ENCODE measurements at places on chromosomes 2 and 18.

DNA sequence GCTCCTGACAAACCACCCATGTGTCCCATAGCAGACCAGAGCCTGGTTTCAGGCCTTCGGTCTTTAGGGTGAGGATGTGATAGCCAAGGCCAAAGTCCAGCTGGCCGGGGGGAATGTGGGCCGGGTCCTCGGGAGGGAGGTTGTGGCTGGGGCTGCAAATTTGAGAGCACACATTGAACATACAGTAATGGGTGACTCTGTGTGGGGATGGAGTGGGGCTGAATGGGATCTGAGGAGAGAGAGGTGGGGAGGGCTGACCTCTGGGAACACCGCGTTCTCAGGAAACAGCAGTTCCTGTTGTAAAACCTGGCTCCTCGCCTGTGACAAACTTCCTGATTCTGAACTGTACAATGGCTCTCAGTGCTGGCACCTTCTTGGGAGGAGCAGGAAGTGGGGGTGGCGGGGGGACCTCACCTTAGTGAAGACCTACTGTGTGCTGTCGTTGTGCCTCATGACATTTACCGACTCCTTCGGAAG lies 48.8 kb downstream of the MCFD2 start:
- DNase-seq: peak; percentile 78

DNA sequence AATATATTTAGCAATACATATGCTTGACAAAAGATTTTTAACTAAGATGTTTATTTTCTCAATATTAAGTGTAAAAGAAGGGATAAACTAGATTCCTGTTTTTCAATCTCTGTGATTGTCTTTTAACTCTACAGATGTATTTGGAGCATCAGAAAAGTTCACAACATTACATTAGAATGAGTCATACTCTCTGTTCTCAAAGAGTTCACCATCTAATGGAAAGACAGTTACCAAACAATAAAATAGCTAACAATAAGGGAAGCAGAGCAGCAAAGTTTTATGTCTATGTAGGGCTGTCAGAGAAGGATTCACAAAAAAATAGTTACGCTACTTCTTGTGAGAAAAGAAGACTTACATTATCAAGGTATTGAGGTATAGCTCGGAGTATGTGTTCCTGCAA lies 109.2 kb upstream of the MAP2 start:
- DNase-seq: no peak

DNA sequence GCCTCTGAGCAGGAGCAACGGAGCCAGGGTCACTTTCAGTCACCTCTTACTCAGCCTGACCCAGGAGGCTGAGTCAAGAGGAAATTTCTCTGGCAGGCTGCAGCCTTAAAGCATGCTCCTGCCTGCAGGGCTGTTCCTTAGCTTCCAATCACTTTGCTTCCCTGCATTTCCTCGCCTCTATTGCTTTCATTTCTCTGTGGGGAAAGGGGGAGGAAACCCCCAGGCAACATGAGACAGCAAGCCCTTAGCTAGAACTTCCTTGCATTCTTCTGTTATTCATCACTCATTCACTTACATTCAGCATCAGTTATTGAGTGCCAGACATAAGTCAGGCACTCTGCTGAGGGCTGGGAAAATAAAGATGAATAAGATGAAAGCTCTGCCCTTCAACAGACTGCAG lies 13.0 kb downstream of the XDH start:
- no peak for DNase-seq

GRCh38 chr2:236178890-236179235 lies 10.7 kb upstream of the GBX2 start:
- no peak for DNase-seq

DNA sequence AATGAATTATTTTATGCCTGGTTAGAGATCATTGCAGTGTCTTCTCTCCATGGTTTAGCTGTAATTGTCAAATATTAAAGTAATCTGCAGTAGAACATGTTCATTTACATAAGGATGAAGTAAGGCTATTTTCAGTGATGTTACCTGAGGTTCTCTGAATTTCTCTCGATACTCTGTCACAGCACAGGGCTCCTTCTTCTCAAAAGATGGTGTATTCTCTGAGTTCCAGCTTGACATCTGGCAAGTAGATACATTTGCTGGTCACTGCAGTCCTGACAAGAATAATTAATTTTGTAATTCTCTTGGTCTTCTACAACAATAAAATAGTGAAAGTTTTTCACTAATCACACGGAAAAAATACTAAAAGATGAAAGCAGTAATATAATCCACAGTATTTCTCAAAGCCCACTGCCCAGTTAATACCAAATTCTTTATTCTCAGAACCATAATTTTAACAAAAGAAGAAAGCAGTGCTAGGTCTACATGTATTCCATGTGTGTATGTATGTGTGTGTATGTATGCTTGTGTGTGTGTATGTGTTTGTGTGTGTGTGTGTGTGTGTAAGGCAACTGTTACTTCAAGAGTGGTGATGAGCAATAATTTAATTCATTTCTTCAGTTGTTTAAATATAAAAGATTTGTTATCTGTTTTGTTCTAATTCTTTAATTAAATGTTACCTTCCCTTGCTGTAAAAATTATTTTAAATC lies 1165.5 kb upstream of the SLC39A10 start:
- DNase-seq: no peak

- no peak for DNase-seq
Observed at GRCh38 chr2:61853086-61853846, 594 bp downstream of the FAM161A start.

GRCh38 chr2:201116959-201117734 lies 1.2 kb downstream of the CFLAR start:
- peak; percentile 78 for DNase-seq

DNA sequence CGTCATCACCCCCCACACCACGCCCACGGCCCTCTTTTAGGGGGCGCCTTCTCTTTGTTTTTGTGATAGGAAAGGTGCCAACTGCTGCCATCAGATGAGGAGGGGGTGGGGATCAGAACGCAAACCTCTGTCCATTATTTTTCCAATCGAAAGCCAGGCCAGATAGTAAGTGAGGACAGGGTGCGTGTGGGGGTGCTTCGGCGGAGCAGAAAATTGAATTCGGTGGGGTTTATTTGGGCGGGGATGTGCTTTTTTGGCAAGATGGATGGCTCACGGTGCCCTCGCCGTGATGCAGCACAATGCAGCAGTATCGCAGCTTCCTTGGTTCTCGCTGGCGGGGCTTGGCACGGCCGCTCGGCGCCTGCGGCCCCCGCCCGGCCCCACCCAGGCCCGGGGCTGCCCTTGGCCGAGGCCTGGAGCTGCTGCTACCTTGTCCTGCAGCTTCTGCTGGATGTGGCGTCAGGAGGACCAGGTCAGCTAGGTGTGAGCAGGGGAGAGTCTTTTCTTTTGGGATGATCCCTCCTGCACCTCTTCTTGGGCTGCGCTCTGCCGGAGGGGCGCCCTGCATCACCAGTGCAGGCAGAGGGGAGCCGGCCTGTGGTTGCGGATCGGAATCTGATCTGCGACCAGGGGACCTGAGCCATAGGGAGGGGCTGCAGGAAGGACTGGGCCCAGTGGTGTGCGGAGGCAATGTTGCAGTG lies 1.3 kb downstream of the SPTBN1 start:
- peak; percentile 50 for DNase-seq

DNA sequence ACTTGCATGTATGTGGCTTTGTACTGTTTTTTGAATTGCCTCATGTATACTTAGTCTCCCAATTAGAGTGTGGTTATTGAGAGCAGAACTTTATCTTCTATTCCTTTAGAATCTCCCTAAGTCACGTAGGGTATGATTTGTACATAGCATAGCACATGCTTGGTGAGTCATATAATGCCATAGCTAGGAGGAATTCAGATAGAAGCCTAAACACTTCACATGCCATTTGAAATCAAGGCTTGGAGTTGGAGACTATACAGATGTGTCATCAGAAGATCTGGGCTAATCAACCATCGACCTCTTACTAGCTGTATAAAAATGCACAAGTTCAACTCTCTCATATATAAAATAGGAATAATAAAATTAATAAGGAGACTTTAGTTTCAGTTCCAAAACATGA lies 222.6 kb upstream of the ST6GAL2 start:
- no peak for DNase-seq

Measured in heart left ventricle (tissue), 16 donors.